ENCODE measurements at places on chromosomes 3 and 15. TPM values are rescaled to one million over a fixed set of nuclear protein-coding genes. Genes with fewer than 3 reads are reported as not detected.

Gene GRIP2
- total RNA-seq = not detected

GRCh38 chr3:141397996-141398395, 29.7 kb downstream of the ZBTB38 start:
- DNase-seq = no peak

DNA sequence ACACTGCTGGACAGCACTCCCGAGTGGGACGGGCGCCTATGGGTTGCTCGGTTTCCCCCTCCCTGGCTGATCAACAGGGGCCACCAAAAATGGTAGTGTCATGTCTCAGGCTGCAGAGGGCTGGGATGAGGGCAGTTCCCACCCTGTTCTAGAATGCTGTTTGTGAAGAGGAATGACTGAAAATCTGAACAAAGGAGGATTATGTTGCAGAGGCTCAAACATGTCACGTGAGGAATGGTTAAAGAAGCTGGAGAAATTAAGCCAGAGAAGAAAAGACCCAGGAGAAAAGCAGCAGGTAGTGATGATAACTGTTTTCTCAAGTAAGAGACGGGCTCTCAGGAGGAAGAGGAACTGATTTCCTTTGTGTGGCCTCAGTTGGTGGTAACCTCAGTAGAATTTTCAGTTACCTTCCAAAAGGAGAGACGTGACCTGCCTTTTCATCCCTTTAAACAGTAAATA, 10.4 kb downstream of the SPG21 start:
- no peak for DNase-seq

- no peak for DNase-seq
Observed at GRCh38 chr3:150314248-150315004, 93.7 kb upstream of the TSC22D2 start.

All from CD4-positive, CD25-positive, alpha-beta regulatory T cell (primary cell).